ENCODE measurements at places on chromosomes 7 and 10. TPM values are rescaled to one million over a fixed set of nuclear protein-coding genes. Genes with fewer than 3 reads are reported as not detected.

Gene CADPS2
- total RNA-seq = 0.43 TPM

Gene SCD
- 19.5 TPM for total RNA-seq

Gene WDFY4
- not detected for total RNA-seq

Gene STEAP4
- not detected for total RNA-seq

Gene ABCC2
- under 0.01 TPM for total RNA-seq

Gene SFMBT2
- 0.22 TPM for total RNA-seq

GRCh38 chr7:104981672-104982037 lies 32.4 kb upstream of the KMT2E start:
- no peak for DNase-seq

DNA sequence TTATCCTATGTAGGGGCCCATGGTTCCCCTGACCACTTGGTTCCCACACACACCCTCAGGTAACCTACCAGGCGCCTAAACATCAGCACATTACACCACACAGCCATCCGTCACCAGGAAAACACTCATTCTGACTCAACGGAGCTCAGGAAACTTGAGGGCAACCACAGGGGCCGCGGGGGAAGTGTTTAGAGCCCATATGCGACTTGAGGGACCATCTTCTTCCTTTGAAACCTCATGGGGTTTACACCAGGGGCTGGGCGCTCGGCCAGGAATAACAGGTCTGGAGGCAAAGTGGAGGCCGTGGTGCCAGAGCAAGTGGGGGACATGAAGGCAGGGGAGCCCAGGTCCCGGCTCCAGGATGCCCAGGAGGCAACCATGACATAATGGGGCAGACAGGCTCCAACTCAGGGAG lies 1.5 kb downstream of the STX1A start:
- DNase-seq = peak; percentile 96

GRCh38 chr7:150451097-150451793 lies 815 bp downstream of the GIMAP8 start:
- DNase-seq = no peak

GRCh38 chr7:2475678-2476015 lies 551 bp downstream of the GRIFIN start:
- no peak for DNase-seq

- DNase-seq = no peak
These were observed 156.5 kb downstream of the SGMS1 start for GRCh38 chr10:50467209-50467608.

- DNase-seq = no peak
These were observed 27.0 kb downstream of the MMD2 start for GRCh38 chr7:4931943-4932342.

DNA sequence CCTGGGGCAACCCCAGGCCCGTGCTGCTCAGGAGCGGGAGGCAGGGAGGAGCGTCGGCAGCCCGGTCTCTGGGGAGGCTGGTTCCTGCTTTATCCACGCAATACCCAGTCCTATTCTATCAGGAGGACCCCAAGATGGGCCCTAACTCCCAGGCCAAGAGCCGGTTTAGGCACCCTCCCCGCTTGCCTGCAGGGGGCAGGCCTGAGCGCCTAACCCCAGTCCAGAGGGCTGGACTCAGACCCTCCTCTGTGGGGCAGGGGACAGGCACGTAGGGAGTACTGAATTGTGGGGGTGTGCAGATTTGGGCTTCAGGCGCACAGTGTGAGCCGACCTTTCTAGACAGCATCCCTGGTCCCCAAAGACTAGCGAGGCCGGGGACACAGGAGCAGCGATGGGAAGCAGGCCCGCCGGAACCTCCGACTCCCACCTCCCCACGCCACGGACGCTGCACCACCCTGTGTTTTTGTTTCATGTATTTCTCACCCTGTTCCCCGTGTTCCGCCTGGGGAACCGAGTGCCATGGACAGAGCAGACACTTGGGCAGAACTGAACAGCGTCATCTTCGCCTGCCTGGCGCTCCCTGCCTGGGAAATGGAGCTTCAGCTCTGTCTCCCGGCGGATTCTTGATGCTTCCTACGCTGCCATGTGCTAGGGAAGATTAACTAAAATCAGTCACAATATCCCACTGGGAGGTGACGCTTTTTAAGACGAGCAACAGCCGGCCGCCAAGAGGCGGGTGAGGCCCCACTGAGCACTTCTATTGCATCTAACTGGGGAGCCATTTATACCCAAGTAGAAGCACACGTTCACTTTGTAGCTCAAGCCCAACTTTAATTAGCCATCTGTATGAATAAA lies 5.3 kb downstream of the NUDT1 start:
- DNase-seq = peak; percentile 62

- DNase-seq = no peak
These were observed 117.8 kb downstream of the THSD7A start for GRCh38 chr7:11714205-11714604.

DNA sequence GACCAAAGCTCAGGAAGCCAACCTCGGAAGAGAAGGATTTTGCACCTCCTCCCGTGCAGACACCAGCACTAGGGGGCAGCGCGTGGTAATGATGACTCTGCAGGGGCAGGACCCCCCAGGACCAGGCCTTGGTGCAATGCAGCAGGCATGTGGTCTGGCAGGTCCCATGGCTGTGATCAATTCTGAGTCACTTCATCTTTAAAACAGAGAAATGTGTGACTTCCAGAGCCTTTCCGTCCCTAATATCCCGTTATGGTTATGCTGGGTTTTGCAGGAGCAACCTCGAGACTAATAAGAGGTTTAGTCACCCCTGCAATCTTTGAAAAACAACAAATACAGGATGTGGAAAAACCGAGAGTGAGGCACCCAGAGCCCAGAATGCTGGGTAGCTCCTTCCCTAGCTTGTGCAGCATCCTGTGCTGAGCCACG lies 30.2 kb upstream of the GJD4 start:
- peak; percentile 86 for DNase-seq

- DNase-seq = no peak
These were observed 182.7 kb downstream of the AHR start for GRCh38 chr7:17481118-17481517.

DNA sequence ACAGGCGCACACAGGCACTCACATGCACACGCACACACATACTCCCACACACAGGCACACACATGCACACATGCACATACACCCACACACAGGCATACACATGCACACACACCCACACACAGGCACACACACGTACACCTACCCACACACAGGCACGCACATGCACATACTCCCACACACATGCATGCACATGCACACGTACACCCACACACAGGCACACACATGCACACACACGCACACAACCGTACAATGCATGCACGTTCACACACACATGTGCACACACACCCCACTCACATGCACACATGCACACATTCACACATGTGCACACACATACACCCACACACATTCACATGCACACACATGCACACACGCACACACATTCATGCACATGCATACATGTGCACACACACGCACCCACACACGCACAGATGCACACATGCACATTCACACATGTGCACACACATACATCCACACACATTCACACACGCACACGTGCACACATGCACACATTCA lies 59.3 kb downstream of the MKI67 start:
- DNase-seq = no peak

GRCh38 chr10:99427566-99428190 lies 2.7 kb downstream of the GOT1 start:
- no peak for DNase-seq

DNA sequence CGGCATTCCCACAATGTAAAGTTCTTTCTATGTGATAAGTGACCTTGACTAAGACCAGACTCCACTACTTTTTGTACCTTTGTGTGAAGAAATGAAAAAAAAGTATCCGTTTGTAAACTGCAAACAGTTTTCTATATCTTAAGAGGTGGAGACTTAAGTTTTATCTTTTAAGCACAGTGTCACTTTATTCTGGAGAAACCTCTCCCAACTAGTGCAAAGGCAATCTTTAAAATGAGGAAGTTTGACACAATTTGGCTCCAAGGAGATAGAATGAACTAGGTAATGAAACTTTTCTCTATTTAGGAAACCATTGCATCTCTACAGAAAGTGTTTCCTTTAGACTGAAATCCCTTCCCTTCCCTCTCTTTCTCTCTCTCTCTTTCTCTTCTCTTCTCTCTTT lies 122.9 kb downstream of the SAMD9 start:
- no peak for DNase-seq

DNA sequence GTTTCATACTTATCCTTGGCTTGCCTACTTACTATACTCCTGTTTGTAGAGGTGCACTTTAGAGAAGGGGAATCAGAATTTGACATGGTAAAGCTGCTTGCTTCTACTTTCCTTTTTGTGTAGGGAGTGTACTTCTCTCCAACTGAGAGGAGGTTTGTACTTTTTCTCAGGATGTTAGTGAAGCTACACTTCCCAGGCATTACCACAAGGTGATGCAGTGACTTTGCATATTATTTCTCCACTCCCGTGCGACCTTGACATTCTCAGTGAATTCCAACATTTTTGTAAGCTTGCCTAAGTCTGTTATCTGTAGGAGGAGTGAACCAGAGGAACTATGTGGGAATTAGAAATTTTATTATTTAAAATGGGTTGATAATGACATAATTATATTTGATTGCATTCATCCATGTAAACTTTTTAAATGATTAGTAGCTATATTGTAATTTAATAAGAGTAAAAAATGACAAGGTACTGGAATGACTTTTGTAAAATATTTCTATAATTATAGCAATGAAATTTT lies 5.2 kb downstream of the TAX1BP1 start:
- peak; percentile 86 for DNase-seq

DNA sequence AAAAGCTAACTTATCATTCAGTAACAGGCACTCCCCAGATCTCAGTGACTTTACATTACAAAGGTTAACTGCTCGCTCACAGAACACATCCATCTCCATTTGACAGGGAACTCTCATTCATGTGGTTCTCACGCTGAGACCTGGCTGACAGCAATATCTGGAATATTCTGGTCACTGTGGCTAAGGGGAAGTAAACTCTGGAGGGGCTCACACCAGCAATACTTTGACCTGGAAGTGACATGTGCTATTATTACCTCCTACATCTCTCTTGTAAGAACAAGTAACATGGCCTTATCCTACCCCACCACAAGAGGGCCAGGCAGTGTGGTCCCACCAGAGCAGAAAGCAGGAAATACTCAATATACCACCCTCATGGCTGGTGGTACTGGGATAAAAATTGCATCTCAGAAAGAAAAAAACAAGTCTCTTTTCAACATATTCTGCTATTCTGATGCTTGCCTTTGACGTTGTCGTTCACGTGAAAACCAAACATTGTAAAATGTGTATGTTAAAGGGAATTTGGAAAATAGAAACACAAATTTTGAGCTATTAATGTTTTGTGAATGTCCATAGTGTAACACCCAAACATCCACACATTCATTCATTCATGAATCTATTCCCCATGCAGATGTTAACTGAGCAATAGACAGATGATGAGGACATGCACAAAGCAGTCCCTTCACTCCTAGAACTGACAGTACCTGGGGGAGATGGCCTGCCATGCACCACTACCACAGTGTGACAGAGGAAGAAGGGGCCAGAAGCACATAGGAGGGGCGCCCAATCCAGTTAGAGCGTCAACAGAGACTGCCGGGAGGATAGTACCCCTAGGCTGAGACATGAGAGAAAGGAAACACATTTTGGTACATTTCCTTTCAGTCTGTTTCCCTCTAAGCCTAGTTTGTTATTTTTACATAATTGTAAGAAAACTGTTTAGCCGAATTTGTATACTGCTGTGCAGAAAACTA lies 166.0 kb upstream of the SP4 start:
- DNase-seq = peak; percentile 50

GRCh38 chr7:158176561-158177173 lies 411.0 kb downstream of the PTPRN2 start:
- DNase-seq = no peak

DNA sequence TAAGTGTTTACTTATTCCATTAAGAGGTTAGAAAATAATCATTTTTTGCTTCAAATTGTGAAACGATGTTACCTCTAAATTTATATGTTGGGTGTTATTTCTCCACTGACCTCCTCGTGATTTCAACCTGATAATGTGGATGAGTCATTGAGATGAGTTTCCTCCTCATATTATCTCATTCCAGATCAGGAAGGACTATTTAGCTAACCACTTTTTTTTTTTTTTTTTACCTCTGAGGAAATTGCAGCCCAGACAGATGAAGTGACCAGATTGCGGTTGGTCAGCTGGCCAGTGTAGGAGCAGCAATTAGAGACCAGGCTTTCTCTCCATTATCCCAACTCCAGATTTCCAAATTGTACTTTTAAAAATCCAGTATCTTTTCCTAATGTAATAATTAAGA lies 248.7 kb downstream of the FZD1 start:
- DNase-seq = peak; percentile 9

DNA sequence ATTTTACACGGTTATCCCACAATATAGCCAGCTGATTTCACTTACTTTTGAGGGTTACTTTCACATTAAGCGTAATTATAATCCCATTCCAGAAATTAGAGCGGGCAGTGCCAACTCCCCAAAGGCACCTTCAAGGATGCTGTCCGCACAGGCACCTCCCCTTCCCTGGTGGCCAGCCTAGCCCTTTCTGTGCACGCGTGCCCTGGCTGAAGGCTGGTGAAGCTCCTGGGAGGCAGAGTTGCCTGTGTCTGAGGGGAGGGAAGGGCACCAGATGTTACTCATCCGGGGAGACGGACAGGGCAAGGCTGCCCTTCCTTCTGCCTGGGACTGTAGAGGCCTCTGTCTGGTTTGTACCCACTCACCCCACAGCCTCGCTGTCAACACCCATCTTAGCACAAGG lies 198.4 kb downstream of the TCERG1L start:
- no peak for DNase-seq

DNA sequence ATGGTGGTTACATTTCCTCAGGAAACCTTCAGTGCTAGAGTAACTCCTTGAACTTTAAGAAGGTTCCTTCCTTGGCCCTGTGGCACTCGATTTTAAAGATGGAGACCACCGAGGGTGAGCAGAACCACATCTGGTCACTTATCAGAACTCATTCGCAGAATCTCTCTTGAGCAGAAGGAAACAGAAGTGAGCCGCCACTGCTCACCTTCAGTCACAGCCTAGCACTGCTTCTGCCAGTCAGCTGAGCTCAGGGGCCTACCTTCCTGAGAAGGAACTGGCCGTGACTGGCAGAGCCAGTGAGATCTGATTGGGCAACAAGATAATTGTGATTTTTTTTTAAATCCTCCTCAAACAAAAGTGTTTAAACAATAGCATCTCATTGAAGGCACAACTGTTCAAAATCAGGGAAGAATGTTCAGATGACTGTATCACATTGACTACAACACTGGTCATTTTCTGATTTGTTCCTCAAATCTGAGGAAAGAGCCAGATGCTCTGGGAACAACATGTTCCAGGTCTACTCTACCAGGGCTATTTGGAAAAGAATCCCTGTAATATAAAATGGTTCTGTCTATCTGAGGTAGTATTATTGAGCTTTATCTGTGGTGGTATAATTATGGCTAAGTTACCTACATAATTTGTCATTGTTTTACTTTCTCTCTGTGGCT lies 2.7 kb upstream of the SYPL1 start:
- DNase-seq = no peak

DNA sequence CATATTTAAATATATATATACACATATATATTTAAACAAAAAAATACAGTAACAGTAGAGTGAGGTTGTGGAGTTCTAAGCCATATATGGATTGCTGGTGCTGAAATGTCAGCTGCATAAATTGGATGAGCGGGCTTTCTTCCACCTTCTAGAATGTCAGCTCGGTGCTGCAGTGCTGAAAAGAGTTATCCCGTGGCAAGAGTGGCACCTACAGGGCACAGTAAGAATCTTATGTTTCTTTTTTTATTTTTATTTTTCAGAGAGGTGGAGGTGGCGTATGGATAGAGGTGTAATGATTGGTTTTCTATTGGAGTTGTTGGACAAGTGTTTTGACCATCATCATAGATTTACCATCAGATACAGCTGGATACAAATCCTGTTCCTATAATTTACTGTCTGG lies 86.2 kb upstream of the DYNC1I1 start:
- peak; percentile 81 for DNase-seq

GRCh38 chr7:43450894-43451293 lies 132.0 kb upstream of the STK17A start:
- DNase-seq = no peak

Data from GM23248 (cell line).